ENCODE measurements at places on chromosomes 5 and 9. TPM values are rescaled to one million over a fixed set of nuclear protein-coding genes. Genes with fewer than 3 reads are reported as not detected.

Gene DMRT3
- not detected for polyA plus RNA-seq

Gene GRAMD2B
- 9.8 TPM for polyA plus RNA-seq

Gene LCN12
- polyA plus RNA-seq: not detected

Gene SPACA9
- polyA plus RNA-seq: 2.2 TPM

Gene AJM1
- polyA plus RNA-seq: 0.04 TPM

Gene CTSV
- not detected for polyA plus RNA-seq

Gene GABRA1
- not detected for polyA plus RNA-seq

Gene FAM221B
- polyA plus RNA-seq: not detected

Gene NMUR2
- polyA plus RNA-seq: not detected

Gene HTR4
- not detected for polyA plus RNA-seq

Gene RXFP3
- not detected for polyA plus RNA-seq

Gene CDH9
- not detected for polyA plus RNA-seq

Gene ZNF608
- polyA plus RNA-seq: not detected

Gene HAPLN1
- polyA plus RNA-seq: not detected

Gene C5orf63
- polyA plus RNA-seq: 4.7 TPM

Gene TNFSF8
- 35.4 TPM for polyA plus RNA-seq

Gene F2RL2
- 0.46 TPM for polyA plus RNA-seq

Gene MVB12B
- 1.6 TPM for polyA plus RNA-seq

Gene ATOX1
- polyA plus RNA-seq: 71.1 TPM

Gene C1QTNF2
- not detected for polyA plus RNA-seq

Gene NUTM2F
- not detected for polyA plus RNA-seq

Gene PHF24
- not detected for polyA plus RNA-seq

Gene KYAT1
- polyA plus RNA-seq: 14.2 TPM

Gene HSPB3
- polyA plus RNA-seq: not detected

Gene SAPCD2
- not detected for polyA plus RNA-seq

Gene LRRTM2
- not detected for polyA plus RNA-seq

Gene CTNND2
- polyA plus RNA-seq: not detected

Gene RNF208
- not detected for polyA plus RNA-seq

Gene SLC6A18
- polyA plus RNA-seq: not detected

Gene DENND4C
- polyA plus RNA-seq: 35.2 TPM

Gene TLR4
- 0.07 TPM for polyA plus RNA-seq

Gene HK3
- polyA plus RNA-seq: not detected

Gene LEAP2
- polyA plus RNA-seq: 2.0 TPM

Gene C1QTNF3
- polyA plus RNA-seq: 0.52 TPM

Gene WDR38
- polyA plus RNA-seq: not detected

Gene TRMO
- 24.5 TPM for polyA plus RNA-seq

Gene CCL19
- polyA plus RNA-seq: not detected
